Lower leg skin (tissue), 4 donors: ENCODE measurements at places on chromosomes 2 and 18. TPM values are rescaled to one million over a fixed set of nuclear protein-coding genes. Genes with fewer than 3 reads are reported as not detected.

DNA sequence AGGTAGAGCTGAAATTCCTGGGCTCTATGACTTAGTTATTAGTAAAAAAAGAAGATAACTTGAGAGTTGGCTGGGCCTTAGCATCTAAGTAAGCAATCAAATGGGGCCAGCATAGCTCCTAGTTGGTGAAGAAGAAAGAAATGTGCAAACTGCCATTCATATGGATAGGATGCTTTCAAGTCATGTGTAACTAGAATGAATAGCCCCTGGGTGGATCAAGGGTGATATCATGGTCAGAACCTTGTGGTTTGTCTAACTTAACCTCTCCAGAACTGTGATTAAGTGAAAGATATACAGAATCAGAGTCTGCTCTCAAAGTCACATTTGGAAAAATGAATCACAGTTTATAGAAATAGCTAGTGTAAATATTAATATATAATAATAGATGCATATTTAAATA lies 198.7 kb upstream of the DTNA start:
- no peak for DNase-seq

- DNase-seq, result no peak
Observed at GRCh38 chr2:235669983-235670962, 176.4 kb downstream of the AGAP1 start.

DNA sequence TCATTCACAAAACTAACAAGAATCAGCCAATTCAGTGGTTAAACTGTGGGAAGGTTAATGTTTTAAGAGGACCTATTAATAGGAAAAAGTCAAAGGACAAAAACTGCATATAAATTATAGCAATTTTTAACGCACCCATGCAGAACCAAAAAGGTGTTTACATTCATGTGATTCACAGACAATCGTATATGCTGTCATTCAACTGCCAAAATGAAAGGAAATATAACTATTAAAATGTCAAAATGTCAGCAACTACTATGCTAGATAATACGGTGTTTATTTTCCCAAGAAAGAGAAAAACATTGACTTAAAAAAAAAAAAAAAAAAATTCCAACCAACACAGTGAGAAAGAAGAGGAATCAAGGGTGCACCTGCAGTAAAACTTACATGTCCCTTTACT lies 48.5 kb downstream of the DYM start:
- no peak for DNase-seq

DNA sequence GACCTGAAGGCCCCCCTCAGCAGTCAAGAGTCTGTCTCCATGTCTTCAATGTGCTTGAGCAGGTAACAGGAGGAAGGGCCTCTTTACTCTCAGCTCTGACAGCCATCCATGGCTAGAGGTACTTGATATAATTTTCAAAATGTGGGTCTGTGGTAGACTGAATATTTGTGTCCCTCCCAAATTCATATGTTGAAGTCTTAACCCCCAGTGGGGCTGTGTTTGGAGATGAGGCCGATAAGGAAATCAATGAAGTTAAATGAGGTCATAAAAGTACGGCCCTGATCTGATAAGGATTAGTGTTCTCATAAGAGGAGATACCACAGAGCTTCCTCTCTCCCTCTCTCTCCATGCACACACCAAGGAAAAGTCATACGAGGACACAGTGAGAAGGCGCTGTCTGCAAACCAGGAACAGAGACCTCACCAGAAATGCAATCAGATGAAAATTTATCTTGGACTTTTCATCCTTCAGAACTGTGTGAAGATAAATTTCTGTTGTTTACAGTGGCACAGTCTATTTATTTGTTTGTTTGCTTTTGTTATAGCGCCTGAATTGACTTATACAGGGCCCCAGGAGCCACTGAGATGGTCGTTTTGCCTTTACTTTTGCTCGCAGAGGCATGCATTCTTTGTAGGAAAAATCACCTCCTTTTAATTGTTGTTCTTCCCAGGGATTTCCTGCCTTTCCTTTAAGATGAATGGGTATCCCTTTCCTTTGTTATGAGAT lies 274.8 kb upstream of the TRIB2 start:
- DNase-seq, result no peak

GRCh38 chr2:179460181-179460929 lies 195.7 kb upstream of the SESTD1 start:
- no peak for DNase-seq

DNA sequence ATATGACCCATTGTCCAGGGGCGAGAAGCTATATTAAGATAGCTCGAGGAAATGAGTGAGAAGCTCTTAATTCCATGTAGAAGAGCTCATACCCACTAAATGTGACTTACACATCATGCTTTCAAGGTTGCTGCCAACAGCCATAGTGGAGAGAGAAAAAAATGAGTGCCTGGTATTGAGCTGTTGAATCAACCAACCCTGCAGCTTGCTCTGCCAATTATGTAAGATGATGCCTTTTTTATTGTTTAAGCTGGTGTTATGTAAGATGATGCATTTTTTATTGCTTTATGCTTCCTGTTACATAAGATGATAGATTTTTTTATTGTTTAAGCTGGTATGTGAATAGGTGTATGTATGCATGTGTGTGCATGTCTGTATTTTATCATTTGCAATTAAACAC lies 228.2 kb downstream of the CCDC178 start:
- no peak for DNase-seq

- DNase-seq, result no peak
Observed at GRCh38 chr18:55224086-55224625, 264.9 kb upstream of the CCDC68 start.

DNA sequence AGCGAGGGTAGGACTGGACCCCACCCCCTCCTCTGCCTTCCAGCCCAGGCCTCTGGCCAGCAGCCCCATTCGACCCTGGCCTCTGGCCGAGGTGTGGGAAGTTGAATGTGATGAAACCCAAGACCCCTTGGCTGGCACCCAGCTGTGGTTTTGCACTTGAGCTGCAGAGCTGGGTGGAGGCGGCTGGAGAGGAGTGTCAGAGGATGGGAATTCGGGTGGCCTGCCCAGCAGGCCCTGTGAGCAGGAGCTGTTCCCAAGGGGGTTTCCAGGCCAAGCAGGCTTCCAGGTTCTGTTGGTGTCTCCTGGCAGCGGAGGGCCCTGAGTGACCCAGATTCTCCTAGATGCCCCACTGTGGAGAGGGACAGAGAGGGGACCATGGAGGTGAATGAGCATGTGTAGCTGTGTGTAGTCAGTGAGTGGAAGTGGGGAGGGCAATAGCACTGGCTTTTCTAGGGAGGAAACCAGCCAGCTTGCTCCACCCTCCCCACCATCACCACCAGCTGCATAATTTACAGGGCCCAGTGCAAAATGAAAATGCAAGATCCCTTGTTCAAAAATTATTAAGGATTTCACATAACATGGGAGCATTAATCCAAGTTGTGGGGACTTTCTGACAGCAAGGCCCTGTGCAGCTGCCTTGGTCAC lies 172.2 kb upstream of the HAAO start:
- peak; percentile 68 for DNase-seq

- DNase-seq, result no peak
Observed at GRCh38 chr18:8797206-8797605, 91.8 kb downstream of the MTCL1 start.

GRCh38 chr18:56445422-56445821 lies 193.0 kb downstream of the TXNL1 start:
- DNase-seq, result no peak

DNA sequence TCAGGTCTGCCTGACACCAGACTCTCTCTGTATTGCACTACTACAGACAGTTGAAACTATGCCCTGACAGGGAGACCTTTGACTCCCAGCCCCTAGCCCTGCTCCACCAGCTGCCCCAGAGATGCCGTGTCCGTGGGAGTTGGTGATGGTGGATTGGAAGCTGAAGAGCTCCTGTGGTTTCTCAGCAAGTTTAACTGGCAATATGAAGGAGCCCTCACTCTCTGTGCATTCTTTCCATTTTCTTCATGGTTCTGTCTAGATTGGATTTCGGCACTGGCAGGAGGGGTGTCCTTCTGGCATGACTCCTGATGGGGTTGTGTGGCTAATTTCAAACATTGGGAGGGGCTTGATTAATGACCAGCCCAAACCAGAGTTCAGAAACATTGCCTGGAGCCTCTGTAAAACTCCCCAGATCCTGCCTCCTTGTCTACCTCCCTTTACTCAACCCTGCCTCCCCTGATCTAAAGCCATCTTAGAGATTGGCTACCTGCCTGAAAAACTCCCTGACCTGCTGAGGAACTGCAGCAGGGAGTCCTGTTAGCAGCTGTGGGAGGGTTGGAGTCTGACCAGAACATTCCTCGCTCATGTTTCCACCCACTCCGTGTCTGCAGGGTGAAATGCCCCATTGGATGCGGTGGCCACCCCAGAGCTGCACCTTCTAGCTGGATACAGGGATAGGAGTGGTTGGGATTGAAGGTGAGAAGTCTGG lies 206.9 kb upstream of the SPRED2 start:
- no peak for DNase-seq

- DNase-seq, result no peak
Observed at GRCh38 chr2:21833767-21834166, 710.0 kb downstream of the TDRD15 start.

DNA sequence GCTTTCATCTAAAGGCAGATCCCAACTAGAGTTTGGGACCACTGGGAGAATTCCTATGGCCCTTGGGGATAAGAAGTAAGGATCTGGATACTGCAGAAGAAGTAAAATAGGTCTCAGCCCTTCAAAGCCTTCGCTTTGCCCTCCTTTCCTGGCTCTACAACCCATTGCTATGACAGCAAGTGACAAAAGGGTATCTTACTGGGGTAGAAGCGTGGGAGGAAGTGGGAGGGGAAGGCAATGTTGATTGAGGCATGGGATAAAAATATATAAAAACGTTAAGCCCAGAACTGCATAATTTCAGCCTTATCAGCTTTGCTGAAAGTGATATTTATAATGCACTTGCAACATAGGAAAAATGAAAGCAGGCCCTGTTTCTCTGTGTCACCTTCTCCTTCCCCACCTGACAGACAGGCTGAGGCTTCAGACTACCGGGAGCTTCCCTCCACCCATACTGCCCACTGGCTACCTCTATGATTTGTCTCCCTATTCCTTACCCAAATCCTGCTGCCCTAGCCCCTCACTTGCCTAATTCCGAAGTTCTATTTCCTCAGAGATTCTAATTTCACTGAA lies 14.9 kb upstream of the SOS1 start:
- no peak for DNase-seq

DNA sequence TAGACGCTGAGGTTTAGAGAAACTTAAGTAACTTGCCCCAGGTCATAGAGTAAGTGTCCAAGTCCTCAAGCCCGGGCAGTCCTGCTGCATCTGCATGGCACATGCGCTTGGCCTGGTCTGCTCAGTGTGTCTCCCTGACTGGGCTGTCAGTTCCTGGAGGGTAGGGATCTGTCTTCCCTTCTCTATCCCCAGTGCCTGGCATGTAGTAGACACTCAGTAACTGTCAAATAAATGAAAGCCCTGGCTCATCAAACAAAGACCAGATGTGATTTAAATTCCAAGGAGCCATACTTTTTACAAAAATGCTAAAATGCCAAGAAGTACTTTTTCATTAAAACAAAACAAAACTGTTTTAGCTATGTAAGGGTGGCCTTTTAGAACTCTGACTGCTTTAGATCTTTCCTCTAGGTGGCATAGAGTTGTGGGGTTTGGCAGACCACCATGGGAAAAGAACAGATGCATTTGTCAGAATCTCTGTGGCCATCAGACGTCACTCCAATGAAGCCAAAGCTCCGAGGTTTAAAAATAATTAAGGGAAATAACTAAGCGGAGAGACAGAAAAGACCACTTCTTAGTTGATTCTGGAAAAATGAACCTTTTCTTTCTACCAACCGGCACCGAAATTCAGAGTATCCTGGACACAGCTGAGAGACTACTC lies 34.0 kb downstream of the EPAS1 start:
- no peak for DNase-seq

DNA sequence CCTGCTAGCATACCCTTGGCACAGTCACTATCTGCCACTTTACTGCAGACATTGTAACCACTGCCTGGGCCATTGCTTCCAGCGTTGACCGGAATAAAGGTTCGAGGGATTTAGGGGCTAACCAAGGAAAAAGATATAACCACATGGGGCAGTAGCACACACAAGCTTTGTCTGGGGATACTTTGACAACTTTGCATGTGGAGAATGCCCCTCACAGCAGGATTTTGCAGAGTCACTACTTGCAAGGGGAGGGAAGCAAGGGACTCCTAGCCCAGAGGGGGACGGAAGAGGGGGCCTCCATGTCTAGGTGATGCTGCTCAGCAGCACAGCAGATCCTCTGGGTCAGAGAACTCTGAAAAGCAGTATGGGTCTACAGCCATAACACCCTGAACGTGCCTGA lies 138.7 kb downstream of the SPP2 start:
- no peak for DNase-seq

The TM4SF20 gene
- total RNA-seq, result not detected

The C2orf66 gene
- not detected for total RNA-seq

The PGAP1 gene
- 22.0 TPM for total RNA-seq

The TCF23 gene
- not detected for total RNA-seq

The GMCL1 gene
- 11.3 TPM for total RNA-seq

The IL36B gene
- total RNA-seq, result 11.9 TPM

The GKN2 gene
- not detected for total RNA-seq
